ENCODE measurements at places on chromosomes 3 and 15.

DNA sequence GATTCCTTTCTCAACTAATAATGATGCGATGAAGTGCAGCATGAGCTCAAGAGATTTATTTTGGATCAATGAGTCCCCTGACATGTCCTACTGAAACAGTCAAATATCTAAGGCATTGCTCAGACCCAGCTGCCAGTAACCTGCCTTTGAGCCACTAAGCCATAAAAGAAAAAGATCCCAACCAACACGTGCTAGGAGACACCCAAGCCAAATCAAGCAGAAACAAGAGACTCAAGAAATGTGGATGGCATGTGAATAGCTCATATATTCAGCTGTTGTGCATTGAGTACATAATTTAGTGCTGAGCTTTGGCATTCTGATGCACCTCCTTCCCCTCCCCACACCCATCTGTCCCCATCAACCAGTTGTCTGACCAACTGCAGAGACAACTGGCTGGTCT is 29.2 kb downstream of the GJD2 start:
- no peak overlapping the region for H3K4me3 ChIP-seq
- H3K4me1 ChIP-seq, result peaks cover 7% of the 10 kb centered on the region
- no peak for DNase-seq
- peaks cover 46% of the 10 kb centered on the region for H3K27me3 ChIP-seq

GRCh38 chr3:66407611-66408218 is 93.1 kb downstream of the LRIG1 start:
- H3K4me3 ChIP-seq, result no peak overlapping the region
- peak; percentile 22 for DNase-seq
- H3K27ac ChIP-seq, result no peak overlapping the region
- H3K27me3 ChIP-seq, result no peaks in the 10 kb centered on the region
- H3K36me3 ChIP-seq, result peaks cover 37% of the 10 kb centered on the region

DNA sequence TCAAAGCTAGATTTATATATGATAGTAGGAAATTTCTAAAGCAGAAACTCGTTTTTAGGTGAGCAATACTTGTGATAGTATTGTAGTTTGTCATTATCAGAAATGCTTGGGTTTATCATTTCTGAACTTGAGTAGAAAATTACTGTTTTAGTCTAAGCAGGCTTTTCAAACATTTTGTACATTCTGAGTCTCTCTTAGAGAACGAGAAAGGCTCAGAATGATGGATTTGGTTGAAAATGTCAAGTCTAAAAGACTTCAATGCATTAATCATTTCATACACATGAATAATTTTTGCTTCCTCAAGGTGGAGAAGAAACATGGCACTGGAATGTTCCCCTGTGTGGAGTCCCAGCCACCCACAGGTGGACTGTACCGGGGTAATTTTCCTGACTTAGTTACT is 387.1 kb downstream of the NAALADL2 start:
- H3K36me3 ChIP-seq, result no peaks in the 10 kb centered on the region
- no peak overlapping the region for H3K27ac ChIP-seq
- no peak for DNase-seq
- H3K4me1 ChIP-seq, result no peaks in the 10 kb centered on the region

- DNase-seq, result no peak
- H3K27me3 ChIP-seq, result peaks cover 43% of the 10 kb centered on the region
- H3K4me3 ChIP-seq, result no peak overlapping the region
These were observed 18.2 kb upstream of the HCN4 start for GRCh38 chr15:73386886-73387506.

DNA sequence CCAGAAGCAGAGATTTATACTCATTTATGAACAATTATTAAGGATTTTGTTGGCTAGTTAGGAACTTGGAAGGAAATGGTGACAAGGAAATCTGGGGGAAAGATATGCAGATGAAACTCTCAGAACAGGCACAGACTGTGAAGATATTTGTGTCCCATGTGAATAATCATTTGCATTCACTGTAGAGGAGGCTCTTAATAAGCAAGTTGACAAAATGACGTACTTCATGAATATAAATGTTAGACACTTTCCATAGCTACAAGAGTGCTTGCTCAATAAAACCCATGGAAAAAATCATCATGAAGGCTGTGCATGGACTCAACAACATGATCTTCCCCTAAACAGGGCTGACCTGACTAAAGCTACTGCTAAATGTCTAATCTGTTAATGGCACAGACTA is 59.7 kb downstream of the MAP4 start:
- H3K4me1 ChIP-seq, result peaks cover 10% of the 10 kb centered on the region
- H3K36me3 ChIP-seq, result peaks cover 3% of the 10 kb centered on the region
- H3K27ac ChIP-seq, result no peak overlapping the region
- no peak for DNase-seq
- no peak overlapping the region for H3K4me3 ChIP-seq
- no peaks in the 10 kb centered on the region for H3K27me3 ChIP-seq

DNA sequence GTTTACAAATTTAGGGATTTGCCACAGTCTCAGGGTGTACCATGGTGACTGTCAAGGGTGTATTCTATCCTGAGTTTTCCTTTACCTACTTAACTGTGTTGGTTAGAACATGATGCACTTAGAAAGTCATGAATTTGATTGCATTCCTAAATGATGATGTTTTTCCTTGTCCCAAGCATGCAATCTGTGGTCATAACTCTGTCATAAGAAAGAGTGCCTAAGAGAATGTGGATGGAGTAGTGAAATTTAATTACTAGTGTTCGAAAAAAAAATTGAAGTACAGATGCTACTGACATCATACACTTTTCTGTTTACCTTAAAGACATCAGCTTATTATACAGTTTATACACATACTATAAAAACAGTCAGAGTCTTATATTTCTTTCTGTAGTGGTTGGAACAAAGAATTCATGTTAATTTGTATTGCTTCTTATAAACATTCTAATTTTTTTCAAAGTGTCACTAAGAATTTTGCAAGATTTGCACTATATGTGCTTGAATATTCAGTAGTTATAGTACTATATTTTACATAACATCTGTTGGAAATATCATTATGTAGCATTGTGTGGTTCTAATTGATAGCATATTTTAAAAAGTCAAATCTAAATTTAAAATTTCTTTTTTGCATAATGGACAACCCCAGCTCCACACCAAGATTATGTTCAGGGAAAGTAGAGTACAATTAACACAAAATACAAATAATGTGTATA is 231.3 kb upstream of the KCNMB2 start:
- no peak overlapping the region for H3K4me3 ChIP-seq
- no peaks in the 10 kb centered on the region for H3K27me3 ChIP-seq
- no peak overlapping the region for H3K27ac ChIP-seq
- H3K36me3 ChIP-seq, result no peaks in the 10 kb centered on the region
- H3K4me1 ChIP-seq, result no peaks in the 10 kb centered on the region

DNA sequence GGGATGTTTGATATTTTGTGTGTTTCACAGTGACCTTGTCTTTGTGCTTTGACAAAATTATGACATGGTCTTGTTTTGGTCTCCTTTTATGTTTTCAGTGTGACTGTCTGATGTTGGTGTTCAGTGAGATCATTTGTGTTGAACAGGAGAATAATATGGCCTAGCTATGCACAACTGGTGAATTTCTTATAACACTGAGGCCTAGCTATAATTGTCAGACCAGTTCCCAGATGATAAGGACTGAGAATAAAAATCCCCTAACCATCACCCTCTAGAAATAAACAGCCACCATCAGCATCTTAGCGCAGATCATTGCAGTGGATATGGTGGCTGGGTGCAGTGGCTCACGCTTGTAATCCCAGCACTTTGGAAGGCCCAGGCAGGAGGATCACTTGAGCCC is 66.8 kb upstream of the LIMD1 start:
- no peaks in the 10 kb centered on the region for H3K27me3 ChIP-seq
- H3K36me3 ChIP-seq, result peaks cover 12% of the 10 kb centered on the region
- no peak overlapping the region for H3K4me3 ChIP-seq
- H3K27ac ChIP-seq, result no peak overlapping the region
- H3K4me1 ChIP-seq, result no peaks in the 10 kb centered on the region

DNA sequence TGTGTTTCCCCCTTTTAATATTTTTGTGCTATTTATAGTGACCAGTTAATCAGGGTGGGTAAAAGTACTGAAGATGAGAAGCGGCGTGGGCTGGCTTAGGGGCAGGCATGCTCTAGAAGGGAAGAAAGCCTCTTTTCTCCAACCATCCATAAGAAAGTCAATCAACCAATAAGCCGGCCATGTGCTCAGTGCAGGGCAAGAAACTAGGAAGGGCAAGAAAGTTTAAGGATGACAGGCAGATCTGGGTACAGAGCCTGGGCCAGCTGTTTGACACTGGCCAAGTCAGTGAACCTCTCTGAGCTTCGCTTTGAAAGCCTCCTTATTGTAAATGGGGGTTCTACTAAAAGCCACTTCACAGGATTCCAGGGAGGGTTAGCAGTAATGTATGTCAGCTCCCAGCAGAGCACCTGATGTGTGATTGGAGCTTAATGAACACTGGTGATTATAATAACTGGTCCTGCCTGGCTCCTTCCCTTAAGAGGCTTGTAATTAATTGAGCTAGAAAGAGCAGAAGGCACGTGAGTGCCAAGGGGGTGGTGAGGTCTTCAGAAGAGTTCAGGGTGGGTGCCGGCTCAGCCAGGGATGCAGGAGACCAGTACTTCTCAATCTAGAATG is 5.7 kb upstream of the CHRNA3 start:
- peaks cover 2% of the 10 kb centered on the region for H3K4me1 ChIP-seq
- no peak overlapping the region for H3K4me3 ChIP-seq
- H3K27ac ChIP-seq, result no peak overlapping the region
- no peaks in the 10 kb centered on the region for H3K36me3 ChIP-seq
- no peak for DNase-seq

GRCh38 chr15:56735589-56735988 is 2.3 kb upstream of the ZNF280D start:
- no peaks in the 10 kb centered on the region for H3K36me3 ChIP-seq
- no peak for DNase-seq

DNA sequence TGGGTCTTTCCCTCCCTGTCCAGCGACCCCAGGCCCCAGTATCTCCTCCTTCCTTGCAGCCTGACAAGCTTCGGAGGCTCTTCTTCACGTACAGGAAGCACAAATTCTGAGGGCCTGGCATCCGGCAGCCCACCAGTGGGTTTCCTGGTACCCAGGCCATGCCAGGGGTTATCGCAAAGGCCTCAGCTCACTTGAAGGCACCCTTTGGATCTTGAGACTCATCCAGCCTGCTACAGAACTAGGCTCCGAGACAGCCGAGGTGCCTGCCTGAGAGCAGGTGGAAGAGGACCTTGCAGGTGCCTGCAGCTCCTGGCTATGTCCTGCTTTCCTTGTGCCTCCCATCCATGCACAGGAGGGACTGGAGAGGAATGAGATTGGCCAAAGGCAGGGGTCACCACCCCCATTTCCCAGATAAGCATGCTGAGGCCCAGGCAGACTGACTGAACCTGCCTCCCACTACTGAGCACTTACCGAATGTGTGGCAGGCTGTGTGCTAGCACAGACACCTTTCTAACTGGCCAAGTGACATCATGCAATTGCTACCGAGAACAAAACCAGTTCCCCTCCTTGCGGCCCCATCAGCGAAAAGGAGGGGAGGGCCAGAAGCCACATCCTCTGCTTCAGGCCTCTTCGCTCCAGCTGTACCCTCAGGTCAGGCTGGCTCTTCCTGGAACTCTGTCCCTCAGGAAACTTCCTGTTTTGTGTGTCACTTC is 11.2 kb downstream of the SH2D7 start:
- peak overlapping the region; percentile 59 for H3K4me3 ChIP-seq
- peaks cover 24% of the 10 kb centered on the region for H3K4me1 ChIP-seq
- peak overlapping the region; percentile 87 for H3K27ac ChIP-seq
- no peaks in the 10 kb centered on the region for H3K27me3 ChIP-seq
